ENCODE measurements at places on chromosomes 1 and 21.

GRCh38 chr21:27759820-27760219 lies 792.9 kb upstream of the ADAMTS5 start:
- DNase-seq = no peak

DNA sequence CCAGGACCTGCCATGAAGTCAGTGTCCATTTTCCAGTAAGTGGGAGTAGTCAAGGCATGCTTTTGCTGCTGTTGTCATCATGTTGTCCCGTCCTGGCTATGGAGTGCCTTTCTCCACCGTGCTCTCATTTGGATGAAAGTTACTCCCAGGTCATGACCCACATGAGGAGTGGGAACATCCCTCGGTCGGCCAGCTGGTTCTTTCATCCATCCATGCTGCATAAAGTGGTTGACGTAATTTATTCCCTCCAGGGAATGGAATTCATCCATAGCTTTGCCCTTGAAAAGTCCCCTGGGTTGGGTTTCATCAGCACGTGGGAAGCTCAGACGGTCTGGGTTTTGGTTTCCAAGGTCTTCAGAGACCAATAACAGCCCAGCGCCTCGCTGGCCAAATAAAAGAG lies 11.6 kb downstream of the PLA2G2A start:
- no peak for DNase-seq

DNA sequence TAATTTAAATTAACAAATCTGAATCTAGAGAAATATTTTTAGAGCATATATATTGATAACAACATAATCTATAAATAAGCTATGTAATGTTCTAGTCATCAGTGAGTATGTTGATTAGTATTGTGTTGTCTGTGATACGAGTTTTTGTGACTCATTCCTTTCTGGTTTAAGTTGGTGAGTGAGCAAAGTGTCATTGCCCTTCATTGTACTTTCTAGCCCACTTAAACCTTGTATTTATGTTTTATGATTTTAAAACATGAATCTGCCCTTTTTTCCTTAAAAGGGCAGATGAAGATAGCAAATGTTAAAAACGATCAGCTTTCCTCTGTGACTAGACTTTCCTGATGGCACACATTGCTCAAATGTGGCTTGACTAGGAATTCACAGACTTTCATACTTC lies 38.5 kb downstream of the MACO1 start:
- no peak for DNase-seq

DNA sequence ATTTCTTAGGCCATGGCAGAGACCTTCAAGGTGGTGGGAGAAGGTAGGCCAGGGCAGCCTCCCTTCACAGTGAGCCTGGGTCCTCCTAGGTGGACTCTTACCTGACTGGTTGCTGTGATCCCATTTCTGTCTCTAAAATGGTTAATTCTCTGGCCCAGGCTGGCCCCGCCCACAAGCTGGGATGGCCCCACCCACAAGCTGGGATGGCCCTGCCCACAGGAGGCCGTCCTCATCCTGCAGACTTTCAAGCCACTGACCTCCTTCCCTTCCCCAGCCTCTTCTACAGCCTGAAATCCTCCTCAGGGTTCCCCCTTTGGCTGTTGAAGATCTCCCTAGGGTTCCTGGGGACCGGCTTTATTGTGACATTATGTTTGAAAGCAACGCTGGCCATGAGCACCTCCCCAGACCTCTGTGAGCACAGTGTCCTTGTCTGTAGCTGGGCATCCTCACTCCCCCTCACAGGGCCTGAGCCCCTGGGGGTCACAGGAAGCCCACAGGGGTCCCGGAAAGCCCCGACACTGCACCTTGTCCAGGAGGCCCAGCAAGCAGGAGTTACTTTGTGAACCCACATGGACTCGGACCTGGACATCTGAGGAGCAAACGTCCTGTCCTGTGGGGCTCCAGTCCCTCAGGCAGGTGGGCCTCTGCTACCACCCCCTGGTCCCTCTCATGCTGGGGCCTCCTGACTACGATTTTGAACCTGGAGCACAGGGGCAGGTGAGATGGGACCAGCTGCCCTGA lies 621.7 kb downstream of the MATN1 start:
- no peak for DNase-seq

- DNase-seq = no peak
Observed at GRCh38 chr1:177871613-177872307, 98.1 kb downstream of the SEC16B start.

GRCh38 chr1:226201029-226201593 lies 14.6 kb upstream of the ACBD3 start:
- no peak for DNase-seq

GRCh38 chr1:15101801-15102200 lies 51.7 kb upstream of the TMEM51 start:
- no peak for DNase-seq

DNA sequence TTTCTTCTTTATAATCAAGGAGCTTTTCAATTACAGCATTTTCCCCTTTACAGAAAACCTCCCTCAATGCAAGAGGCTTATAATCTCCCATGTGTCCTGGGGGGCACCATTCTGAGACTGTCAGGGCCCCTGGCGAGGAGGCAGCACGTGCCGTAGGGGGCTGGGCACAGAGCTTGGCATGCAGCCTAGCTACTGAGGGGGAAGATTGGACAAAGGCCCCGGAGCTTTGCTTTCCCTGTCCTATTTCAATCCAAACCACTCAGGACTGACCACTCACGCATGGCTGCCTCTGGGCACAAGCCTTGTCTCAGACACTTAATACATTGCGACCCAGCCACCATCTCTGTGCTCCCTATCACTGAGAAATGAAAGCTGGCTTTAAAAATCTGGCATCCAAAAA lies 2.8 kb upstream of the RAP1GAP start:
- no peak for DNase-seq

DNA sequence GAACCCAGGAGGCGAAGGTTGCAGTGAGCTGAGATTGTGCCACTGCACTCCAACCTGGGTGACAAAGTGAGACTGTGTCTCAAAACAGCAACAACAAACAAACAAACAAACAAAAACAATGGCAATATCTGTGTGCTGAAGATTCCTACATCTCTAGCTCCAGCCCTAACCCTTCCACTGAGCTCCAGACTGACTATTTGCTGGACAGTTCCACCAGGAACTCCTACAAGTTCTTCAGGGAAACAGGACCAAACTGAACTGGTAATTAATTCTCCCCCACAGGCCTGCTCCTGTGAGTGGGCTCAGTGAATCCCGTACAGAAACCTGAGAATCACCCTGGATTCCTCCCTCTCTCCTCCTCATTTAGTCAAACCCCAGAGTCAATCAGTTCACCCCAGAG lies 1.5 kb downstream of the SERPINC1 start:
- DNase-seq = no peak

GRCh38 chr1:168320800-168321450 lies 40.2 kb downstream of the TBX19 start:
- no peak for DNase-seq

DNA sequence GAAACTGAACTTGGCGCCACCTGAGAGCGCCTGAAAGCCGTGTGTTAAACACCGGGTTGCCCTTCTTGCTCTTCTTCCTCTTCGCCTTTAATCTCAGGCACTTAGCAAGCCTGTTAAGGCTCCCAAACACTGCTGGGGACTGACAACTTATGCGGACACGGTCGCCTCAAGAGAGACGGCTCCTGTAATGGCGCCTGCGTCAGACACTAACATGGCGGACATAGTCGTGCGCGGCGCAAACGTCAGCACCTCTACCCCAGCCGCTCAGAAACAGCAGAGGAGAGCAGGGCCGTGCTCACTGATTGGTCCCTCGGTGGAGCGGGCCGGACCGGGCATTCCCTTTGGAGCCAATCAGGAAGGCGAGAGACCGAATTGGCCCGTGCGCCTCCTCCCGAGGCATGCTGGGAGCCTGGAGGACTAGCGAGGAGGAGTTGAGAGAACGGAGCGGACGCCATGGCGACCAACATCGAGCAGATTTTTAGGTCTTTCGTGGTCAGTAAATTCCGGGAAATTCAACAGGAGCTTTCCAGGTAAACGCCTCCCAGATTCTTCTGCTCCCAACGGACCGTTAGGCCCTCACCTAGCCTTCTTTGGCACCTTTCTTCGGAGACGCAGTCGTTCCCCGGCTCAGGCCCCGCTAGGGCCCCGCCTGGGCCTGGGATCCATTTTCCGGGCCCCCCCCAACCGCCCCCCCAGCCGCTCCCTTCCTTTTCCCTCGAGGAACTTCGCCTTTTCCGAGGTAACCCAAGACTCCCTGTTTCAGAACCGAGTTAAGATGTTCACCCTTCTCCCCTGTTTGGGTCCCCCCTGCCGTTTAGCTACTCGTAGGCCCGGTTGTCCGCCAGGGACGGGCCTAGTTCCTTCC lies at the start of gene SON:
SON (plus strand) TSS at position 399 of the 865 bp plus-strand sequence; CDS start at position 454, 55 bp downstream.
- DNase-seq = peak; percentile 99

DNA sequence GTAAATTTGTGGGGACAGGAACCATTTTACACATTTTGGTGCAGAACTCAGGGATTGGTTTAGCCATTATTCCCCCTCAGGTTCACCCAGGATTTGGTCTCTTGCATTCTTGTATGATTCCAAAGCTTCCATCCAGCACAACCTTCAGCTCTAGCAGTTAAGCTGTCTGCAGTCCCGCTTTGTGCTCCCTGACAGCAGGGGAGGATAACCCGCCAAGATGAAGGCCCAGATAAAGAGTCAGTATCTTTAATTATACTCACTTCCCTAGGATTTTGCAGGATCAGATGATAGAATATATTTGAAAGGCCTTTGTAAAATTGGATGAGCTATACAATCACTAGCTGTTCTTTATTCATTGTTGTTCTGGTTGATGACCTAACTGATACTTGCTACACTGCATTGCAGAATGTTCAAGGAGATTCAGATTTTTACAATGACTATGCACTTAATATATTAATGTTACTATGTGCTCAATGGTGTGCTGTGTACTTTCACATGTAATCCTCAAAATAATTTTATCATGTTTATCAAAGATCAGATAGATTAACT lies 49.8 kb downstream of the SLC16A1 start:
- no peak for DNase-seq
